Stimulated activated CD8-positive, alpha-beta memory T cell treated with anti-CD3 and anti-CD28 coated beads, Interleukin-2, amount 100 ng/mL, for 1 hour (primary cell): ENCODE measurements at places on chromosomes 7 and 10.

- DNase-seq: no peak
Observed at GRCh38 chr7:15043931-15044330, 141.4 kb upstream of the DGKB start.

- DNase-seq: no peak
Observed at GRCh38 chr10:9015005-9015404, 960.5 kb downstream of the GATA3 start.

GRCh38 chr10:51231754-51232153 is 157.5 kb downstream of the PRKG1 start:
- no peak for DNase-seq

DNA sequence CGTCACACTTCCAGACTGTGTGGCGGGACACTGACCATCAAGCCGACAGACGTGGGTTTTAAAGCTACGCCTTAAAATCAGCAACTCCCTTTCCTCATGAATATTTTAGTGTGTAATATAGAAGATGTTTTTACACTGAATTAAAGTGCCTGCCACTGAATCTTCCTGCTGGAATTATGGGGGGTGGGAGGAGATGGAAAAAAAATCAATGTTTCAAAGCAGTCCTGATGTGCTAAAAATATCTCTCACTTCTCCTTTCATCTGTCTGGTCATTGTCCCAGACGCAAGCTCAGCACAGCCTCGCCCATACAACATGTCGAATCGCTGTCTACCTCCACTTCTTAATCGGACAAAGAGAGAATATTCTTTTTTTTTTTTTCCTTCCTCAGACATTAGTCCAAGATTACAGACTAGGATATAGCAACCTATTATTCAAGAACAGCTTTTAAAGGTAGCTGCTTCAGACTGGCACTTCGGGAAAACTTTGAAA is 165.1 kb upstream of the KLF14 start:
- DNase-seq: no peak
